ENCODE measurements at places on chromosomes 3 and 15. TPM values are rescaled to one million over a fixed set of nuclear protein-coding genes. Genes with fewer than 3 reads are reported as not detected.

GRCh38 chr15:31344823-31345605 is 18.4 kb downstream of the KLF13 start:
- no peaks in the 10 kb centered on the region for H3K36me3 ChIP-seq
- H3K27me3 ChIP-seq: no peaks in the 10 kb centered on the region
- peak overlapping the region; percentile 62 for H3K27ac ChIP-seq
- H3K4me3 ChIP-seq: peak overlapping the region; percentile 13
- no peak for DNase-seq
- peaks cover 67% of the 10 kb centered on the region for H3K4me1 ChIP-seq

DNA sequence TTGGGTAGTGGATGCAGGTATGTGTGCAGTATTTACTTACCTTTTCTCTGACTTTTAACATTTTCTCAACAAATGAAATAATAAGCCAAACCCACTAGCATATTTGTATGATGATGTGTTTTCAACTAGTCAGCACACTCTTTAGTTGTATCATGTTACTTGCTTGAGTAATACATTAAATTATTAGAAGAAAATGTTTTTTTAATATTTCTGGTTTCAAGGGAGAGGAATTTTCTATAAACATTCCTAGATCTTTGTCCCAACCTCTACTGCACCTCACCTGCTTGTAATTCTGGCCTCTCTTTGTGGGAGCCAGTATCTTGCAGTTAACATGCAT is 161.8 kb upstream of the CBLB start:
- DNase-seq: no peak
- H3K27ac ChIP-seq: no peak overlapping the region
- H3K4me3 ChIP-seq: no peak overlapping the region
- H3K27me3 ChIP-seq: no peaks in the 10 kb centered on the region
- no peaks in the 10 kb centered on the region for H3K36me3 ChIP-seq

DNA sequence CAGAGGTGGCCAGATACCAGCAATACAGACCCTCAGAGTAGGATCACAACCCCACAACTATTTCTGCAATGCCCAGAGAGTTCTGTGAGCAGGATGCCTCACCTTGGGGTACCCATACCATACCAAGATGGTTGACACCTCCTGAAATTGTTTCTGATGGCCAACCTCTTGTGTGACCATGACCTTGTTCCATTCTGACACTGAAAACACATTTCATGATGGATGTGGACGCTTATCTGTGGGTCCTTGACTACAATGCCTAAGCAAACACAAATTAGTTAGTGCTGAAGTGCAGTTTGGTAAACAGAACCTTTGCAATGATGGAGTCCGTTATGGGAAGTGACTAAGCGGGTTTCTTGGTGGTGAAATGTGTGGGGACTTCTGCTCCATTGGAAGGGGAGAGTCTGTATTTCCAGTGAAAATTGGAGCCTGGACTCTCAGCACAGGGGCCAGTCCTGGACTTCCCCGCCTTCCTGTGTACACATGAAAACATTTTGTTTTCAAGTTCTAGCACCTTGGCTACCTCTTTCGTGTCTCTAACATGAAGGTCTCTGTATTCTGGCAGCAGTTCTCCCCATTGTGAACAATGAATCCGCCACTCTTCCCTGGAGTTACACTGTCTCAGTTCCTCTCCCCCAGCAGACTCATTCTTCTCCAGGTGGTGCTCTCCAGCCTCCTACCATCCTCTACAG is 106.2 kb downstream of the XXYLT1 start:
- DNase-seq: no peak
- H3K4me3 ChIP-seq: no peak overlapping the region
- no peaks in the 10 kb centered on the region for H3K27me3 ChIP-seq
- H3K36me3 ChIP-seq: no peaks in the 10 kb centered on the region
- H3K4me1 ChIP-seq: no peaks in the 10 kb centered on the region

- H3K4me1 ChIP-seq: no peaks in the 10 kb centered on the region
- H3K36me3 ChIP-seq: no peaks in the 10 kb centered on the region
- no peak overlapping the region for H3K27ac ChIP-seq
- DNase-seq: no peak
Measured at GRCh38 chr3:22296601-22297000, 545.6 kb upstream of the ZNF385D start.

DNA sequence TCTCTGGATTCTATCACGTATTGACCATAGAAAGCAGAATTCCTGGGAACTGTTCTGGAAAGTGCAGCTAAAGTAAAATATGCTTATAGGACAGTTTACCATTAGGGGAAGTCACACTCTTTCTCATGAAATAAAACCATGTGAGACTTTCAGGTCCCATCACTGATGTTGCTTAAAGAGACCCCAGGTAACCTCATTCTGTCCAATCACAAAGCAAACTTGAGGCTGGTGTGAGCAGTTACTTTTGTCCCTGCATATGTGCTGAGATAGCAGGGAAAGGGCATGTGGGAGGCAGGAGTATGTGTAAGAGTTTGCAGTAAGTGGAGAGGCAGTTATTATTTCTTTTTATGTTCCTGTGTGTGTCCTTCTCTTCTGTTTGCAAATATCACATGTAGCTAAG is 16.1 kb downstream of the GPR87 start:
- H3K36me3 ChIP-seq: no peaks in the 10 kb centered on the region
- H3K27me3 ChIP-seq: no peaks in the 10 kb centered on the region
- H3K27ac ChIP-seq: no peak overlapping the region

DNA sequence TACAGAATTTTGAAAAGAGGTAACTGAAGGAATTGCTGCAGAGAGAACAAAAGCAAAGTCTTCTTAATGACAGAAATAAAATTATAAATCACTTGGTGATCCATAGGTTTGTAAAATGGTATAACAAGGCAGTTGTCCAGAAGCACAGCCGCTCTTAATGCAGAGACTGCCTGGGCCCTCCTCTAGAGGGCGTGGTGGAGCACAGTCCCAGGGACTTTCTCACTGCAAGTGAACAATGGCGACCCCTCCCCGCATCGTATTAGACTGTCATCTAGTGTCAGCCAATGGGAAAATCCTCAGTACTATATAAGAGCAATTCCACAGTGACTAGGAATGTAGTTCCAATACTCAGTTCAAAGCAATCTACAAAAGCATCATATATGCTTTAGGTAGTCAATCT is 26.4 kb upstream of the ZBED2 start:
- H3K36me3 ChIP-seq: no peaks in the 10 kb centered on the region
- no peaks in the 10 kb centered on the region for H3K27me3 ChIP-seq
- H3K27ac ChIP-seq: no peak overlapping the region
- H3K4me3 ChIP-seq: no peak overlapping the region
- DNase-seq: no peak

DNA sequence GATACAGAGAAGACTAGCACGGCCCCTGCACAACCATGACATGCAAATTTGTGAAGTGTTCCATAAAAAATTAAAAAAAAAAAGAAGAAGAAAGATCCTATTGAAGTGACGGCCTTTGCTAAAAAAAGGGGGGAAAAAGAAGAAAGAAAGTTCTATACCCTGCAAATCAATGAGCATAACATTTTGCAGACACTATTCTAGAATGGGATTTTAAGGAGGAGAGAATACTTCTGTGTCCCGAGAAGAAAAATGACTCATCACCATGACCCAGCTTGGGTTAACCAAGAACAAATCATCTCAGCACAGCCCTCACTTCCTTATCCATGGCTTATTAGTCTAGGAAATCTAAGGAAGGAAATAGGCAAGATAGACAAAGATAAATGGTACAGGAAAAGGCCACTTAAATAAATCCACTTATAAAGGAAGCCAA is 7.4 kb upstream of the SH3BP5 start:
- H3K27ac ChIP-seq: no peak overlapping the region
- H3K36me3 ChIP-seq: no peaks in the 10 kb centered on the region
- H3K27me3 ChIP-seq: no peaks in the 10 kb centered on the region
- DNase-seq: no peak

GRCh38 chr3:23984934-23985333 is 39.8 kb downstream of the NR1D2 start:
- no peaks in the 10 kb centered on the region for H3K4me1 ChIP-seq
- H3K27me3 ChIP-seq: no peaks in the 10 kb centered on the region
- no peak overlapping the region for H3K27ac ChIP-seq
- no peaks in the 10 kb centered on the region for H3K36me3 ChIP-seq
- DNase-seq: no peak

GRCh38 chr15:38129531-38130204 is 123.0 kb upstream of the SPRED1 start:
- no peaks in the 10 kb centered on the region for H3K4me1 ChIP-seq
- no peak overlapping the region for H3K4me3 ChIP-seq
- no peaks in the 10 kb centered on the region for H3K36me3 ChIP-seq
- no peak for DNase-seq
- no peaks in the 10 kb centered on the region for H3K27me3 ChIP-seq

GRCh38 chr3:181066143-181067087 is 76.9 kb upstream of the DNAJC19 start:
- no peaks in the 10 kb centered on the region for H3K27me3 ChIP-seq
- no peak for DNase-seq
- H3K27ac ChIP-seq: no peak overlapping the region
- H3K4me1 ChIP-seq: no peaks in the 10 kb centered on the region

- no peak overlapping the region for H3K27ac ChIP-seq
- DNase-seq: peak; percentile 37
- no peak overlapping the region for H3K4me3 ChIP-seq
- no peaks in the 10 kb centered on the region for H3K27me3 ChIP-seq
- H3K4me1 ChIP-seq: no peaks in the 10 kb centered on the region
Measured at GRCh38 chr15:81752546-81752942, 293.3 kb downstream of the MEX3B start.

Gene ALG1L2
- not detected for total RNA-seq

Gene CLSTN2
- total RNA-seq: 2.2 TPM

Gene VGLL3
- 1.3 TPM for total RNA-seq

Gene ATP13A5
- not detected for total RNA-seq

Gene HYKK
- 7.7 TPM for total RNA-seq

All from liver (tissue), 10 donors.